ENCODE measurements at places on chromosomes 16 and 17.

- no peak for DNase-seq
Measured at GRCh38 chr17:77429369-77429968, 288.7 kb downstream of the SEC14L1 start.

DNA sequence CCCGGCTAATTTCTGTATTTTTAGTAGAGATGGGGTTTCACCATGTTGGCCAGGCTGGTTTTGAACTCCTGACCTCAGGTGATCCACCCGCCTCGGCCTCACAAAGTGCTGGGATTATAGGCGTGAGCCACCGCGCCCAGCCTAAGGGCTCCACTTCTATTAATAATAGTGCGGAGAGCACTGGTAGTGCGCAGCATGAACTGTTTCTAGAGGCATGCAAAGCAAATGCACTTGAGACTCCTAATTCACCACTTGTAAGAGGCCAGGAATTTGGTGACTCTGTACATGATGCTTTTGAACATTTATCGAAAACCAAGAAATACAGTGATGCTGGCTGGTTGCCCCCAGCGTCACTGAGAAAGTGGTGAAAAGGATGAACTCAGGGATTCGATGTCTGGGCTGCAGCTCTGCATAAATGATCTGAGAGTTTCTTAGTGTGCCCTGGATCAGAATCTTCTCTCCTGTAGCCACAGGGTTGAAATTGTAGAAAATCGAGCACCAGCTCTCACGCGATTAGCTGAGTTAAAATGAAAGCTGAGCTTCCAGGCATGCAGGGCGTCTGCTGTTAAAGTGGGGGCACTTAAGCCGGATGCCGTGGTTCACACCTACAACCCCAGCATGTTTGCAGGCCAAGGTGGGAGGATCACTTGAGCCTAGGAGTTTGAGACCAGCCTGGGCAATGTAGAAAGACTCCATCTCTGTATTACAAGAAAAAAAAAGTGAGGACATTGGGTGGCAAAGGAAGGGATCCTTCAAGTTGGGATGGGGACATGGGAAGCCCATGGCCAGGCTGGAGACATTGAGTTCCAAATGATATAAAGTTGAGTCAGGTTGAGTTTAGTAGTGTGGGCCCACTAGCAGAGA is 4.8 kb downstream of the RNF213 start:
- peak; percentile 60 for DNase-seq

DNA sequence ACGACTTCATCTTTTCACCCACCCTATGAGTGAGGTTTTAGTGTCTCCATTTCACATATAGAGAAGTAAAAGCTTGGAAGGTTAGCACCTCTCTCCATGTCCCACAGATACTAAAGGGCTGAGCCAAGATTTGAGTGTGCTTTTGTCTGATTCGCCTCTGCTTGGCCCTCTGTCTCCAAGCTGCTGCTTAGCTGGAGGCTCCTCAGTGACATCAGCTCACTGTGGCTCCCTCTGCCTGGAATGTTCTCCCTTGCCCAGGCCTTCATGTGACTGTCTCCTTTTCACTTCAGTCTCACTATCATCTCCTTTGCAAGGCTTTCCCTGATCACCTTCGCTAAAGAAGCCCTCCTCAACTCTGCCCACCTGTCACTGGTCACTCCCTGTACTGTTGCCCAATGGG is 84.5 kb upstream of the HSBP1 start:
- DNase-seq, result no peak

- DNase-seq, result no peak
Measured at GRCh38 chr17:57541472-57542394, 203.4 kb downstream of the CCDC182 start.

DNA sequence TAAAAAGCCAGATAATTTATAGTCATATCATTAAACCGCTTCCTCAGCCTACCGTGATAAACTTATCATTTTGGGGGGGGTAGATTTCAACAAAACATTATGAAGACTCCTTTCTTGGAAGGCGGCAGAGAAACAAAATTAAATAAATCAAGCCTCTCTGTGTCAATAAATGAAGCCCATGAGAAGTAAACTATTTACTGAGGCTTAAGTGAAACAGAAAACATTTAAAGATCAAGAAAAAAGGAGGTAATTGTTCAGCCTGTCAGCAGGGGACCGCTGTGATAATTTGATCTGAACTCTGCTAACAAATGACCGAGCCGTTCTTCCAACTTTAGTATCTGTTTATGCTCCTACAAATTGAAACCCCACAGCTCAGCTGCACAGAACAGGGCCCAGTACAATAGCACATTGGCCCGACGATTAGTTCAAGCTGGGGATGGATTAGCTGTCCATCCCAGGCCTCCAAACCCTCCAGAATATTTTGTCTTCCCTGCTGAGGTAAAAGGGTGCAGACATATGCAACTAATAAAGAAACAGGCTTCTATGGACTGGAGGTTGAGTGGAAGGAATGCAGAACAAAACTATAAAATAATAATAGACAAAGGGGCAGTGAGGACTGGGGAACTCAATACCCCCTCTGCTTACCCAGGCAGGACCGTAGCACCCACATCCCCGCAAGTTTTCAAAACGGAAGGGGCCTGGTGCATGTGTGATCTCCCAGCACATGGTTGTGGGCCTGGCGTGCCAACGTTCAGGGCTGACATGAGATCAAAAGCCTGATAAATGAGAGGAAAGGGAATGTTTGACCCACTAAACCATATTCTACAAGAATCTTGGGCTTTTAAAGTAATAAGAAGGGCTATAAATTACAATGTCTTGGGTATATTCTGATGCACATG is 298.1 kb upstream of the IRX5 start:
- DNase-seq, result no peak

- no peak for DNase-seq
Measured at GRCh38 chr16:19085679-19086200, 18.3 kb downstream of the COQ7 start.

DNA sequence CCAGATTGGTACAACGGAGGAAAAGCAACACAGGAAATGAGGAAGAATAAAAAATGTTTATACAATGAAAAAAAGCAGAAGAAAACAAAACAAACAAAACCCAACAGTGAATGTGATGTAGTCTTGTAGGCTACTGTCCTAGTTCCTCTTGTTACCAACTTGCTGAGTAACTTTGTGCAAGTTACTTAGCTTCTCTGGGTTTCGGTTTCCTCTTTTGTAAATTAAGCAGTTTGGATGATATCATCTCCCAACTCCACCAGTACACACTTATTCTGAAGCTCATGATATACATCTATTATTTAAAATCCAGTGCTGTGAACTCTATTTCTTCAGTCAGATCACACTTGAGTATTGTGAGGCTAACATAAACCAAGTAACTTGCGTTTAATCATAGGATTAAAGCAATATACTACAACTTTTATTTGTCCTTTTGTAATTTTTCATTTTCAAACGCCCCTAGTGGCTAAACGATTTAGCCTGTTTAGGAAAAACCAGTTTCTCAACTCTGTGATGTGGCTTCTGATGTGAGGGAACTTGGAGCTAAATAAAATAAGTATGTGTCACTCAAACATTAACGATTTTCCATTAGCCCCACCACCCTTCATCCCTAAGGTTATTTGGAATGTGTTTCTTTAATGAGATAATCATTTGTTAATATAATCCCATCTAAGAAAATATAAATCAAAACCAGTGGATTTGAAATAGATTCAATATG is 1.4 kb upstream of the UNK start:
- DNase-seq, result no peak
